ENCODE measurements at places on chromosomes 11 and 22. TPM values are rescaled to one million over a fixed set of nuclear protein-coding genes. Genes with fewer than 3 reads are reported as not detected.

SMIM38 gene
- total RNA-seq = 0.20 TPM

DUSP8 gene
- 2.1 TPM for total RNA-seq

MS4A7 gene
- not detected for total RNA-seq

DDTL gene
- total RNA-seq = 2.1 TPM

MMP11 gene
- total RNA-seq = 9.6 TPM

MOGAT2 gene
- total RNA-seq = not detected

DNA sequence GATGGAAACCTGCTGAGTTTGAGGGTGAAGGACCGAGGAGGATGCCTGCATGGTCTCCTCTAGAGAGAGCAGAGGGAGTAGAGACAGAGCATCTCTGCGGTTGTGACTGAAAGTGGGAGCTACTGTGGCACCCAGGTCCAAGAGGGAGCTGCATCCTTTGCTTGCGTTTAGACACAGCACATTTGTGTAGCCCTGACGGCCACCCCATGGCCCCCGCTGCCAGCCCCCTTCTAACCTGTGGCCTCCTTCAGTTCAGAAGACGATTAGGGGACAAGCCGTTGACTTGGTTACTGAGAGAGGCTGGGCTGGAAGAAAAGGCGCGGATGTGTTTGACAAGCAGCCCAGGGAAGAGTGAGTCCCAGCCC, 690.9 kb downstream of the BRD1 start:
- no peak for DNase-seq

DNA sequence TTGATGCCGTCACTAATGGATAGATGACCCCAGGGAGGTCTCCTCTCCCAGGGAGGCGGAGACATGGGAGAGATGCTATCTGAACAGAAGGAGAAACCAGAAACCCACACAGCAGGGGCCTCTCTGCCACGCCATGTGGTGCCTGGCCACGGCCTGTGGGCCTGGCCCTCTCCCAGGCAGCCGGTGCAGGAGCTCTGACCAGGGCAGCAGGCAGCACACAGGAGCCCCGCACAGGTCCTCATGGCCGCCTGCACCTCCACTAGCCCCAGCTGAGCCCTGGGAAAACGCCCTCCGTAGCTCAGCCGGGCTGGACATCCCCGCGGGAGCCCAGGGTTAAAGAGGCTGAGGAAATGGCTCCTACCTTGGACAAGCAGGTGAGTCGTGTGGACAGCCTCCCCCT, 19.8 kb downstream of the IGSF9B start:
- DNase-seq = no peak

DNA sequence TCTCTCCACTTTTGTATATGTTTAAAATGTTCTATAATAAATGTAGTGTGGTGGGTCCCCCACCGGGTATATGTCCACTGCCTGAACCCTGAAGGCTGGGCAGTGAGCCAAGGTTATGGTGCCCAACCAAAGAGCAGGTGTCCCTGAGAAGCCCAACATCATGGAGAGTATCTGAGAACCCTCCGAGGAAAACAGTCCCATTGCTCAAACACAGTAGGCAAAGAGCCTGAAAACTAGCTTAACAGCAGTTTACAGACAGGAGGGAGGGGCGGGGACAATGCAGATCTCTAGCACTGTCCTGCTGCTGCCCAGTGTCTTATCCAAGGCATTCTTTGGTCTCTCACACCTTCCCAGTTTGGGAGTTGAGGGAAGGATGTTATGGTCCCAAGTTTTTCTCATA, 91.0 kb downstream of the TMPRSS5 start:
- DNase-seq = no peak

- DNase-seq = no peak
Observed at GRCh38 chr22:50146439-50147238, 23.9 kb upstream of the PANX2 start.

- DNase-seq = no peak
Observed at GRCh38 chr11:47306484-47306844, 36.5 kb downstream of the MADD start.

Data from H1 (cell line).